ENCODE measurements at places on chromosomes 1 and 21.
A peak's percentile ranks its signal among the peaks of the same experiment; 100 is the strongest.

- DNase-seq = no peak
Measured at GRCh38 chr1:36095760-36096405, 7.2 kb downstream of the ADPRS start.

- no peak for DNase-seq
Measured at GRCh38 chr1:79198832-79199231, 192.3 kb upstream of the ADGRL4 start.

- no peak for DNase-seq
Measured at GRCh38 chr1:225694151-225694603, 41.3 kb upstream of the ENAH start.

GRCh38 chr1:107344268-107344760 lies 203.5 kb downstream of the NTNG1 start:
- DNase-seq = no peak

DNA sequence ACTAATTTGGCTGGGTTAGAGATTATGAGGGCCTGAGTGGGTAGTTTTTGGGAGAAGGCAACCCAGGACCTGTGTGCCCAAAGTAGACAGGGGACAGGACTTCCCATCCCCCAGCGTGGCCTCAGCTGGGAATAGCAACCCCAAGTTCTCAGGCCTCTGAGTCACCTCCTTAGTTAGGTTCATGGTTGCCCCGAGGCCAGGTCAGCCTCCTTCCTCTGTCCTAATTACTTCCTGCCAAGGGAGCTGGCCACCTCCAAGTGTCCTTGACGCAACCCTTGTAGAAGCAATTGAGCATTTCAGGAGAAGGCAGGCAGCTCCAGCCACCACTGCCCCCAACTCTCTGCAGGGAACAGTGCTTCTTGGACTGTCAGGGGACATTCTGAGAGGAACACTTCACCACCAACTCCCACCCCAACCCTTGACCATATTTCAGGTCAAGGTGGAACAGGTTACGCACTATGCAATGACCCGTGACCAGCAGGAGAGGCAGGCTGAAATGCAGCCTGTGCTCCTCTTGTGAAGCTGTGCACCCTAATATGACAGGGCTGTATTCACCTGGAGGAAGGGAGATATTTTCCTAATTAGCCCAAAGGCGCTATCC lies 5.1 kb upstream of the NT5C1A start:
- DNase-seq = no peak

DNA sequence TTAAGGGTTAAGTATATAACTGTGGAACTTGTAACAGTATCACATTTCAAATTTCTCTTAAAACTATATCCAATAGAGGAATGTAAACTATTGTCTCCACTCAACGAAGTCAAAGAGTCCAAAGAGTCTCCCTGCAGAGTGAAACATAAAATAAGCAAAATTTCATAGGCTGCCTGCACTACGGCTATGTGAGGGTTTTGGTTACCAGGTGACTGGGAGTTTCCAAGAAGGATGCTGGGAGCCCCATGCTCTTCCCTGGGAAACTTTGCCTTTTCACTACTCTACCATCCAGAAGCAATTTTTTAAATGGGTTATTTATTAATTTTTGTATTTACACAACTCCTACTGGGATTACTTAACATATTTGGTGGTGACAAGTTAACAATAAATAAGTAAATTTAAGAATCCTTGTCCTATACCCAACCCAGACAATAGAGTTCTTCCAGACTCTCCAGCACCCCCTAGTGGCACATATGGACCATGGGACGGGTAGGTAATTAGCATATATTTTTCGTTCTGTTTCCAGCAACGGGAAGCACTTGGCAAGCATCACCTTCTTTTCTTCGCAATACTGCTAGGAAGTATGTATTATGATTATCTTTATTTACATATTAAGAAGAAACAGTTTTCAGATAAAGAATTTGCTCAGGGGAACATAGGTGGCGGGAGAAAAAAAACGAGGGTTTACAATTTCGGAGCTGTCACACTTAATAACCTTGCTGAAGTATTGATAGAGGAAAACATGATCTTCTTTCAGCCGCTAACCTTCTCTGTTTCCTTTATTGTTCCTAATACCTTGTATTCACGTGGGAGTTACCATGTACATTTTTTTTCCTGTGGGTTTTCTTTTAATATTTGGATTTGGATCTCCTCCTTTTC lies 3.5 kb downstream of the FMO2 start:
- peak; percentile 6 for DNase-seq

GRCh38 chr1:219000631-219001030 lies 173.0 kb upstream of the LYPLAL1 start:
- DNase-seq = no peak

DNA sequence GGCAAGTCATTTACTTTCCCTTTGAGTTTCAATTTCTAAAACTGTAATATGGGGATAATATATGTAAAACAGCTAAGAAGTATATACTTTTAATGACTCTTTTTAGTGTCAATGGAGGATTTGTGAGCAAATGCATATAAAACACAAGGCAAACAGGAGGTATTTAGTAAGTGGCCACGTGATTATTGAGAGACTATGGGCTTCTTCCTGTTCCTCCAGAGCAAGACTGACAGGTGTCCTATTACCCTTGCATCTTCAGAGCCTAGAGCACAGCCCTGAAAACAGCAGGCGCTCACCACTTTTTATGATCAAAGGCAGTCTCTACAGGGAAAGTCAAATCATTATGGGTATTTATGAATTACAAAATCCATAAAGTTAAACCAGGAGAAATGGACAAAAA lies 941 bp upstream of the ROR1 start:
- DNase-seq = no peak

- DNase-seq = no peak
Measured at GRCh38 chr1:212545941-212546635, 62.5 kb upstream of the ATF3 start.

Measured in stimulated activated CD8-positive, alpha-beta memory T cell treated with anti-CD3 and anti-CD28 coated beads, Interleukin-4, amount 100 ng/mL, for 4 hours (primary cell).